Fibroblast of skin of right biceps (primary cell): ENCODE measurements at places on chromosomes 3 and 15.

GRCh38 chr3:124352149-124352539 lies 360.2 kb upstream of the ROPN1 start:
- DNase-seq, result no peak

DNA sequence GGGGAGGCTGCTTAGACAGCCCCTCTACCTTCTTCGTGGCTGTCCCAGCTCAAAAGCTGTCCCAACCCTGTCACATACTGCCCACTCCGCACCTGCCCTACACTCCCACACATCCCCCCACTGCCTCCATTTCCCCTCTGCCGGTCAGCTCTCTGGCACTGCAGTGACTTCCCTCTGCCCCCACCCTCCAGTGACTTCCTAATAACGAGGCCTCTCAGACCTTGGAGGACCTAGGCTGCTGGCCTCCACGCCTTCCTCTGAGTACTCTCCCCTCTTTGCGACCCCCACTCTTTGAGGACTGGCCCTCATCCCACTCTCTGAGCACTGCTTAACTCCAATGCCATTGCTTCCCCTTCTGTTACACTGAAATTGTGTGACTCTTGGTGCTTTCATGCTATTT lies 45.3 kb downstream of the KY start:
- DNase-seq, result no peak

DNA sequence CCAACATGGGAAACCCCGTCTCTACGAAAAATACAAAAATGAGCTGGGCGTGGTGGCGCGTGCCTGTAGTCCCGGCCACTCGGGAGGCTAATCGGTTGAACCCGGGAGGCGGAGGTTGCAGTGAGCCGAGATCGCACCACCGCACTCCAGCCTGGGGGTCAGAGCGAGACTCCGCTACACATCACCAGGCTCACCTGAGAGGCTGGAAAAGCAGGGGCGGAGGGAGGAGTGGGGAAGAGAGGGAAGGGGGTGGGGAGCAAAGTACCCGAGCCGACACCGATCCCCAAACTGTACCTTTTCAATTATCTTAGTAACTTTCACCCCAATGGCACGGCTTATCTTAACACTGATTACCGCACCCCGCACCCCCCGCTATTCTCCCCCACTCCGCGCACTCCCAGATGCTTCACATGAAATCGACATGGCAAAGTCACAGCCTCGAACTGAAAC lies 46.4 kb upstream of the SYNM start:
- no peak for DNase-seq

DNA sequence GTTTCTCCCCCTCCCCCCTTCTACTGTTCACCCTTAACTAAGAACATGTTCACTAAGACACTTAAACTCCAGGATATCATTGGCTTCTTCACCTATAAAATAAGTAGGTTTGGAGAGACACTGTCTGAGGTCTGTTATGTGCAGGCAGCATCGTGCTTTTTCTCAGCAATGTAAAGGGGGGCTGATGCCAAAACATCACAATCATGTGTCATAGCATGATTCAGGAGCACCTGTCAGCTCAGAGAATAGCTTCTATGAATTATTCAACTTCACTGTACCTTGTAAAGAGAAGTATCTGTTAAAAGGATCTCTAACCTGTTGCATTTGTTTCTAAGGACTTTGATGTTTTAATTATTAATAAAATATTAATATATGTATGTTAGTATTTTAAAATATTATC lies 211.4 kb upstream of the EPHA3 start:
- DNase-seq, result no peak

DNA sequence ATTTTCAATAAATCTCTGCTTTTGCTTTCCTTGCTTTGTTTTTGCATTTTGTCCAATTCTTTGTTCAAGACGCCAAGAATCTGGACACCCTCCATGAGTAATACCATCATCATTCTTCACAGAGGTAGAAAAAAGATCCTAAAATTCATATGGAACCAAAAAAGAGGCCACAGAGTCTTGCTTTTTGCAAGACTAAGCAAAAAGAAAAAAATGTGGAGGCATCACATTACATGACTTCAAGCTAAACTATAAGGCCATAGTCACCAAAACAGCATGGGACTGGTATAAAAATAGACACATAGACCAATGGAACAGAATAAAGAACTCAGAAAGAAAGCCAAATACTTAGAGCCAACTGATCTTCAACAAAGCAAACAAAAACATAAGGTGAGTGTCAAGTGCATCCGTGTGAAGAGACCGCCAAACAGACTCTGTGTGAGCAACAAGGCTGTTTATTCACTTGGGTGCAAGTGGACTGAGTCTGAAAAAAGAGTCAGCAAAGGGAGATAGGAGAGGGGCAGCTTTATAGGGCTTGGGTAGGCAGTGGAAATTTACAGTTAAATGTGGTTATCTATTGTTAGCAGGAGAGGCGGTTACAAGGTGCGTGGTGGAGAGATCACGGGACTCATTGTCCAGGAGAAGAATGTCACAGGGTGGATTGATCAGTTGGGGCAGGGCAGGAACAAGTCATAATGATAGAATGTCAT lies 10.9 kb downstream of the STRIT1 start:
- DNase-seq, result peak; percentile 83
